Activated CD4-positive, alpha-beta T cell treated with anti-CD3 and anti-CD28 coated beads, Interleukin-2, amount 10 ng/mL, durations not matched to agents 24 days and 14 days (primary cell): ENCODE measurements at places on chromosomes 1 and 21. TPM values are rescaled to one million over a fixed set of nuclear protein-coding genes. Genes with fewer than 3 reads are reported as not detected.

ATP1A2 gene
- total RNA-seq, result not detected in 2 replicates

PYHIN1 gene
- total RNA-seq, result 10.4 and 11.3 TPM in 2 replicates

AKR7A2 gene
- 33.6 and 35.4 TPM in 2 replicates for total RNA-seq

GRCh38 chr1:87799451-87799850 is 470.8 kb downstream of the LMO4 start:
- no peaks in the 10 kb centered on the region for H3K36me3 ChIP-seq
- no peaks in the 10 kb centered on the region for H3K4me1 ChIP-seq
- no peak overlapping the region for H3K4me3 ChIP-seq
- no peaks in the 10 kb centered on the region for H3K27me3 ChIP-seq
